ENCODE measurements at places on chromosomes 1 and 21. TPM values are rescaled to one million over a fixed set of nuclear protein-coding genes. Genes with fewer than 3 reads are reported as not detected.

The RASAL2 gene
- 41.8 TPM for total RNA-seq

The AGT gene
- 9.8 TPM for total RNA-seq

The MYBPH gene
- total RNA-seq = not detected

The TAL1 gene
- 1.6 TPM for total RNA-seq

The LINGO4 gene
- total RNA-seq = not detected

The NPHS2 gene
- total RNA-seq = not detected

The MAEL gene
- total RNA-seq = 1.4 TPM

The GPR157 gene
- 0.47 TPM for total RNA-seq

The CFHR2 gene
- not detected for total RNA-seq

The DCST2 gene
- 0.16 TPM for total RNA-seq

The S100A1 gene
- total RNA-seq = 0.47 TPM

The NBPF10 gene
- total RNA-seq = 1.1 TPM

The KRTAP19-3 gene
- not detected for total RNA-seq

The LORICRIN gene
- not detected for total RNA-seq

The HSD17B7 gene
- total RNA-seq = 27.3 TPM

The CELA3A gene
- total RNA-seq = not detected

The PFKFB2 gene
- total RNA-seq = 13.6 TPM

The CFHR1 gene
- total RNA-seq = 0.94 TPM

The LCE1C gene
- total RNA-seq = not detected

Data from occipital lobe (tissue), 3 donors.